ENCODE measurements at places on chromosomes 6 and 20.

DNA sequence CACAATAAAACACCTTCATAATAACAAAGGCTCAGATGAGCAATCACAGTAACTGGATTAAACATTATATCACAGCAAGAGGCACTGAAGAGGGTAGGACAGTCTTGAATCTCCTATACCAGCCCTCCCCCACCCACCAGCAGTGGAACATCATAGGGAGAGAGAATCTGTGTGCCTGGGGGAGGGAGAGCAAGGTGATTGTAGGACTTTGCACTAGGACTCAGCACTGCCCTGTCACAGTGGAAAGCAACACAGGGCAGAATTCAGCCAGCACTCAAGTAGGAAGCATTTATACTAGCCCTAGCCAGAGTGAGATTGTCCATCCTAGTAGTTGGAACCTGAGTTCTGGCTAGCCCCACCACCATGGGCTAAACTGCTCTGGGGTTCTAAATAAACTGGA is 400.2 kb downstream of the HAO1 start:
- DNase-seq: no peak

GRCh38 chr20:57193094-57193493 is 73.3 kb downstream of the BMP7 start:
- DNase-seq: no peak

GRCh38 chr20:56420940-56421688 is 9.1 kb downstream of the CASS4 start:
- no peak for DNase-seq

DNA sequence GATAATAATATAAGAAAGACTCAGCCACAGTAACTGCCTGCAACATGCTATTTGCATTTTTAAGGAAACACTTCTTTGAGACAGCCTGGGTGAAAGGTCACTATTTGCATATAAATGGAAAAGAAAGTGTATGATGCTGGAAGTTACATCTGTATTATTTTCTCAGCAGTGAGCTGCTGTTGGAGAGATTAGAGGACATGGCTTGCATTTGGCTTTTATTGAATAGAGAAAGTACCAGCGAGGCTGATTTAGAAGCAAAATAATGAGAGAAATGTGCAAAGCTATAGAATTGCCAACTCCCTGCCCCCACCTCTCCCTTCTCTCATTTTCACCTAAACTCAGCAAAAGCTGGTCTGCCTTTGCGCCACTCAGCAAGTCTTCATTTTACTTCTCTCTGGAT is 12.7 kb downstream of the MYT1 start:
- DNase-seq: no peak

- no peak for DNase-seq
Measured at GRCh38 chr20:2820084-2820895, 4.1 kb downstream of the TMEM239 start.

DNA sequence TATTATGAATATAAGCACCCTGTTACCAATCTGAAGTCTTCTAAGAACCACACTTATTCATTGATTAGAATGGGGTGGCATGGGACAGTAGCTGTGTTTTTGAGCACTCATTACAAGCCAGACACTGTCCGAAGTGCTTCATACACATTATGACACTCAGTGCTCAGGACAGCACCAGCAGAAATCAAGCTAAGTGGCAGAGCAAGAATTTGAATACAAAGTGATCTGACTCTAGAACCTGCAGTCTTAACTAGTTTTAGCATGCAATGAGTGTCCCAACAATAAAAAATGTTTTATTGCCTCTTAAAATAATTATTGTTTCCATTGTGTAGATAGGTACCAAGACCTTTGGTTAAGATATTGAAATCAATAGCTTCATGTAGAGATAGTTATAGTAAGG is 39.1 kb upstream of the GLP1R start:
- no peak for DNase-seq

DNA sequence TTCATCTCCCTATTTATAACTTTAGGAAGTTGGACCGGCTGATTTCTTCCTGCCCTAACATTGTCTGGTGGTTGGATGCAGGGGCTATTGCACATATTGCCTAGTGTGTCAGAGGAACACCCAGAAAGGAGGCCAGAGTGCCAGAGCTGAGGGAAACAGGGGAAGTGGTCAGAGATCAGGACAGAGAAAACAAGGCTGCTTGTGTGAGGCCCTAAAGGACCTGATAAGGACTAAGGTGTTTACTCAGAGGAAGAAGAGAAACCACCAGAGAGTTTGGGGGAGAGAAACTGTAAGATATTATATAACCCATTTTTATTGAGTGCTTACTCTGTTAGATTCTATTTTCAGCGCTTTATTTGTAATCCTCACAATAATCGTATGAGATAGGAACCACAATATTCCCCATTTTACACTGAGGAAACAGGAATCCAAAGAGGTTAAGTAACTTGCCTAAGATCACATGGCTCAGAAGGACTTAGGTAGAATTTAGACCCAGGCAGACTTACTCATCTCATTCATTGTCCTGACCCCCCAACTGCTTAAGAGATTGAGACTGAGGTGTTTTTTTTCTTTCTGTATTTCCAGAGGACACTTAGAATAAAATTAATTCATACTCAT is 54.0 kb upstream of the REV3L start:
- no peak for DNase-seq

DNA sequence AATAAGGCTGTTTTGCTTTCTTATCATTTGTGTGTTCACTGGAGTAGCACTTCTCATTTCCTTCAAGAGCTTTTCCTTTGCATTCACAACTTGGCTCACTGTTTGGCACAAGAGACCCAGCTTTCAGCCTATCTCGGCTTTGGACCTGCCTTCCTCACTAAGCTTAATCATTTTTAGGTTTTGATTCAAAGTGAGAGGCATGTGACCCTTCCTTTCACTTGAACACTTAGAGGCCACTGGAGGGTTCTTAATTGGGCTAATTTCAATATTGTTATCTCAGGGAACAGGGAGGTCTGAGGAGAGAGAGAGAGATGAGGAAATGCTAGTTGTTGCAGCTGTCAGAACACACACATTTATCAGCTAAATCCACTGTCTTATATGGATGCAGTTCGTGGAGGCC is 82.9 kb upstream of the SCAF8 start:
- no peak for DNase-seq

DNA sequence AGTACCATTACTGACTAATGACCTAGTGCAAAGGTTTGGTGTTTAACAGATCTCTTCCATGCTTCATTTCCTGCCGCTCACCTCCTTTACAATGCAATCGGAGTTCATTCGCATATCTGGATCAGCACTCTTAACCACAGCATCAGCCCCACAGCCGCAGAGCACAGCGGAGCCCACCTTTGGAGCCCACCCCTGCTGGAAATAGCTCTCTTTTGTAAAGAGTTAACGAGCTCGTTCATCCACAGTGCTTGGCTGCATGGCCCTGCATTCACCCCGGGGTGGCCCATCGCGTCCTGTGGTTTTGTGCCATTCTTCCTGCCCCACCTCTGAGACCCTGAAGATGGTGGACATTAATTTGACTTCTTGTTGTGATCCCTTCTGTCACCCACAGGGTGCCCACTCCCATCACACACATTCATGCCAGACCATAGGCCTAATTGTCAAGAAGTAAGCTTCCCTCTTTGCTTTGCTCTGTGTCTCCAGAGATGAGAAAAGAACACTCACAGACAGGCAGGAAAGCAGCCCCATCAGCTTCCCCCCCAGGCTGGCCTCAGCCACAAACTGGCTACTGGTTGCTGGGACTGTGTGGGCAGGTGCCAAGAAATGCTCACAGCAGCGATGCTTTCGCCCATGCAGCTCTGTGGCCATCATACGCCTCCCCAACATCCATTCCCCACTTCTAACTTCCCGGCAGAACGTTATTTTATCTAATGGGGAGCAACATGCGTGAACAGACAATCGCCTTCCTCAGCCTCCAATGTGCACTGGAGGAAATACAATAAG is 167.0 kb downstream of the LRFN2 start:
- DNase-seq: no peak

DNA sequence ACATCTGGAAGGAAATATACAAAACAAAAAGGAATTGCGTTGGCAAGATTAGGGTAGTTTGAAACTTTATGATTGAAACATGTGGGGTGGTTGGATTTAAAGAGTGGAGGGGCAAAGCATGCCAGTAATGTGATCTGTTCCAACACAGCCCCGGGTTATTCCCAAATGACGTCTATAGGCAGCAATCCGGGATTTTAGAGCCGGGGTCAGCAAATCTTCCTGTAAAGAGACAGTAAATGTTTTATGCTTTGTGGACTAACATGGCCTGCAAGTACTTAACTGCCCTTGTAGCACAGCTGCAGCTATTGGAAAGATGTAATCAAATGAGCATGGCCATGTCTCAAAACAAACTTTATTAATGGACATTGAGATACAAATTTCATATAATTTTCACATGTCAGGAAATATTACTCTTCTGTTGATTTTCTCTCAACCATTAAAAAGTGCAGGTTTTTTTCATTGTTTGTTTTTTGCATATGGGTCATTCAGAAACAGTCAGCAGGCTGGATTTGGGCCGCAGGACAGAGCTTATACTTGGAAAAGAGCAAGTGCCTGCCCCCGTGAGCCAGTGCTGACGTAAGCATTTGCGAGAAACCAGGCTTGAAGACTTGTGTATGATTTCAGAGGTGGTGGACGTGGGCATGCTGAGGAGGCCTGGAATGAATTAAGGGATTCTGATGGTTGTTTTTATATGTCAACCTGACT is 136.5 kb downstream of the DOK5 start:
- no peak for DNase-seq

DNA sequence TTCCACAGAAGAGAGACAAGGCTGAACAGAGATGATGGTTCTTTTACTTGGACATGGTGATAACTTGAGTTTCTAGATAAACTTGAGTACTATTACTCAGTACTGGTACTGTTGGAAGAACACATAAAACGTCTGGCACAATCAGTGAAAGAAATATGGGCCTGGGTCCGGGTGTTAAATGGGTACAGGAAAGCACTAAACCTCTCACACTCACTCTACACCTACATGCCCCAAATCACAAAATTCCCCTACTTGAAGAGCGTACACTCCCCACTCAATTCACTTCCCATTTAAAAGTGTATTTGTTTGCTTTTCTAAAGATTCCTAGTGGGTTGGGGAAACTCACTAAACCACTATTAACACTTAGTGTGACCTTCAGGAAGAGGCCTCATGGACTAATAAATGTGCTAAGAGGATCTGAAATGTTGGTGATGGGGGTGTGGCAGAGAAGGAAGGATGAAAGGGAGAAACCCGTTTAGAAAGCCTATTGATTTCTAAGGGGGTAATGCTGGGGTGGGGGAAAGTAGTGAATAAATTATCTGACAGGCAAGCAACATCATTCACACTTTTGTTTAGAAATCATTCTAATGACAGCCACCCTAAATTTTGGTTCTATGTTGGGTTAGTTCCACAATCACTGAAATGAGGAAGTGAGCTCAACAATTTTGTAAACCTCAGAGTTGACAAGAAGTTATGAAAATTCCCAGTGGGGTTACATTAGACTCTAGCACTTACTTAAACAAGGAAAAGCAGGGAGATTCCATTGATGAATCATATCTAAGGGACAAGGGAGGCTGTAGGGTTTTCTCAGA is 222.6 kb upstream of the MARCKS start:
- no peak for DNase-seq

- no peak for DNase-seq
Measured at GRCh38 chr6:64553249-64553786, 917.7 kb downstream of the PHF3 start.

- DNase-seq: no peak
Measured at GRCh38 chr6:3324262-3324942, 65.7 kb downstream of the PSMG4 start.

GRCh38 chr6:110567957-110568696 is 91.7 kb upstream of the SLC22A16 start:
- no peak for DNase-seq

GRCh38 chr20:20410678-20411077 is 42.8 kb downstream of the INSM1 start:
- no peak for DNase-seq

DNA sequence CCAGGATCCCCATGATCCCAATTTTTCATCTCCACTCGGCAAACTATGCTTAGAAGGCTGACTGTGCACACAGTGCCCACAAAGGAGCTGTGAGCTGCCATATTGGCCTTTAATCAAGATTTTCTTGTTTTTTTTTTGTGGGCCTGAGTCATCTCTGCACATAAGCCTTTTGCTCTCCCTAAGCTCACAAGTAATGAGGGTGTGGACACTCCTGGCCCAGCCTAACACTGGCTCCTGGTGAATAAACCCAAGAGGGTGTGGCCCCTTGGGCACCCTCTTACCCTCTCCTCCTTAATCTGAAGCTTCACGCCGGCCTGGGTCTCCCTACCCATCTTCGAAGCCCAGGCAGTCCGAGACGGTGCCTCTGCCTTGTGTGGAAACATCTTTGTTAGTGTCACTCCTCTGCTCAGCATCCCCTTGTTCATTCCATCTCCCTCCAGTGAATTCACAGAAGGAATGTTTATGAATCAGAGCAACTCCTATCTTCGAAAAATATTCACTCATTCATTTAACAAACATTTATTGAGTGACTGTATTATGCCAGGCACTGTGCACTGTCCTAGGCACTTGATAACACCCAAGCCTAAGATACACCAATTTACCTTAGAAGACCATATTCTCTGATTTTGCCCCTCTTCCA is 22.2 kb upstream of the MRPS10 start:
- DNase-seq: no peak

All from activated effector memory CD4-positive, alpha-beta T cell treated with Interleukin-2 at 50 U/mL for 16 hours (primary cell).